ENCODE measurements at places on chromosomes 5 and 9.

GRCh38 chr9:104950838-104951237 is 22.9 kb upstream of the ABCA1 start:
- no peak for DNase-seq

GRCh38 chr9:36778682-36779081 is 206.0 kb downstream of the MELK start:
- no peak for DNase-seq

GRCh38 chr5:172334196-172334595 is 50.6 kb upstream of the UBTD2 start:
- DNase-seq: no peak

GRCh38 chr5:22465177-22465576 is 388.0 kb downstream of the CDH12 start:
- no peak for DNase-seq

DNA sequence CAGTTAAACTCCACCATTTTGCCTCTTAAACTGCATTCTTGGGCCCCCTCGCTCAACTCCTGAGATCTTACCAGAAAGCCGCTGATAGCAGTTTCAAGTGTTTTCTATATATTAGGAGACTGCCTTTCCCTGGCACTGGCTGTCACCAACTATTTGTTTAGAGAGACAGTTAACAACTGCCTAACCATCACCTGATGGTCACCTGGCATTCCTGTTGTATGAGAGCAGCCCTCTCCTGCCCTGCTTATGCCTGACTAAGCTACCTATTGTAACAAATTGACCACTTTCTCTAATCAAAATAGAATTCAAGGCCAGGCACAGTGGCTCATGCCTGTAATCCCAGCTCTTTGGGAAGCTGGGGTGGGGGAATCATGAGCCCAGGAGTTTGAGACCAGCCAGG is 28.0 kb upstream of the SIL1 start:
- no peak for DNase-seq

GRCh38 chr5:10591966-10592365 is 28.1 kb downstream of the ANKRD33B start:
- no peak for DNase-seq

DNA sequence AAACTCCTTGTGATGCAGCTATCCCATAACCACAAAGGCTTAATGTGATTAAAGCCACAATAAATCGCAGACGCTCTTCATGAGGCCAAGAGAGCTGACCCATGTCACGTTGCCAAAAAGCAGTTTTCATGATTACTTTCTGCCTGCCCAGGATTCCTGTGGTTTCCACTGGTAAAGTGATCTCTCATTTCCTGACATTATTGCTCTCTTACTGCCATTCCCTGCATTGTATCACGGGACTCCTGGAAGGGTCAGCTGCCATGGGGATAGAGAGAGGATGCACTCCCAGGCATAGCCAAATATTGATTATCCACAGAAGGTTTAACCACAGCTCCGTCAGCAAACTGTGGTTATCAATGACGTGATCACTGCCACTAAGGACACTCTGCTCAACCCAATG is 103.8 kb upstream of the SLC1A3 start:
- peak; percentile 85 for DNase-seq

GRCh38 chr9:72794946-72795345 is 157.9 kb downstream of the ALDH1A1 start:
- no peak for DNase-seq

Measured in epithelial cell of proximal tubule (primary cell).